ENCODE measurements at places on chromosomes 13 and 19.

- peak; percentile 65 for DNase-seq
These were observed 33.1 kb downstream of the CEBPG start for GRCh38 chr19:33406521-33407139.

GRCh38 chr19:28504727-28505126, 708.2 kb downstream of the UQCRFS1 start:
- no peak for DNase-seq

GRCh38 chr19:31629579-31630363, 280.5 kb upstream of the TSHZ3 start:
- DNase-seq = no peak

GRCh38 chr13:52158629-52159158, 703 bp downstream of the NEK3 start:
- no peak for DNase-seq
